ENCODE measurements at places on chromosomes 6 and 20.

- no peak for DNase-seq
Measured at GRCh38 chr20:44632103-44632752, 19.3 kb downstream of the ADA start.

DNA sequence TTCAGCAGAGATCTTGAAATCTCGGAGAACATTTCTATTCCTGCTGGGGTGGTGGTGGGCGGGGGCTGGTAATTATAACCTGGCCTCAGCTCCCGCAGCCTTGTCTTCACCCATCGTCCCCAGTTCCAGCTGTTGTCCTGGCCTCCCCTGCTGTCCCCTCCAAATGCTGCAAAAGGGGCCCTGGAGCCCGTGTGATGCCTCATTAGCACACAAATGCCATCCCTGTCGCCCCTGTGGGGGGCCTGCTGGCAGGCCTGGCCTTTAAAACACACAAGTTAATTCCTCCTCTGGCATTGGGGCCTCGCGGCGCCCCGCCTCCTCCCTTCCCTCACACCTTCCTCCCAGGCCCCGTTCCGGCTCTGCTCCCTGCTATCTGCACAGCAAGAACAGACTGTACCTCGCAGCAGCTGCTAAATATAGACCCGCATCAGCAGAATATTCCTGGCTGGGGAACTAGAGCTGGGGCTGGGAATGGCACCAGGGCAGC is 85.7 kb downstream of the CDH22 start:
- DNase-seq: no peak

DNA sequence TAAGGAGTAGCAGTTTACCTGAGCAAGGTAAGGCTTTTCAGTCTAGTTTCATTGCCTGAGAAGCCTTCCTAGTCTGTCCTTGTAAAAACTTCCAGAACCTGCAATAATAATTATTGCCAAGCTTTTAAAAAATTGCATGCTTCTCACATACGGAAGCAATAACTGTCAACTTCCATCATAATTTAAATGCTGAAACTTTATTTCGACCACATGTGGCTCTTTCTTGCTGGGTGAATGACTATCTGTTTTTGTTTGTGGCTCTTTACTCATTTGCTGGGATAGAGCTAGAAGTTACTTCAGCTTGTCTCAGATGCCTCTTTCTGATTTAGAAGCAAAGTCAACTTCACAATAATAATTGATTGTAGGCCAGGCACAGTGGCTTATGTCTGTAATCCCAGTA is 95.9 kb upstream of the COL21A1 start:
- no peak for DNase-seq

DNA sequence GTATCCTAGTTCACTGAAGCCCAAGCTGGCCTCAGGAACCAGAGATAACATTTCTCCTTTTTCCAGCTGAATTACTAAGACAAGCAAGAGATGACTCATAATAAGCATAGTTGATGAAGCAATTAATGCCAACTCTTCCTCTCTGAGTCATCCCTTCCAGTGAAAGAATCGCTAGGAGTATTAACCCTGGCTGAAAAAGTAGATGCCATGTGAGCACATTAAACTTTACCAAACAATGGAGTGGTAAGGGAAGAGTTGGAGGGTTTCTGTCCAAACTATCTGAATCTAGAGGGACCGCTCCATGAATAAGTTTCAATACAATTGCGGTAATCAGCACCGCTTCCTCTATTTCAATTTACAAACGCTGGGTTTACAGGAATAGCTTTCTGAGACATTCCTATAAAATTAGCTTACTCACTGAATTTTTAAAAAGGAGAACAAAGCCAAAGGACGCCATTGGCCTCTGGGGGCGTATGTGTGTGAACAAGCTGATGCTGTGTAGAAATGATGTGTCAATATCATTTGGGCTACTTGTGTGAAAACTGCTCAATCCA is 48.3 kb downstream of the ATXN1 start:
- DNase-seq: no peak

- no peak for DNase-seq
Measured at GRCh38 chr20:34062570-34063482, 49.2 kb downstream of the EIF2S2 start.

DNA sequence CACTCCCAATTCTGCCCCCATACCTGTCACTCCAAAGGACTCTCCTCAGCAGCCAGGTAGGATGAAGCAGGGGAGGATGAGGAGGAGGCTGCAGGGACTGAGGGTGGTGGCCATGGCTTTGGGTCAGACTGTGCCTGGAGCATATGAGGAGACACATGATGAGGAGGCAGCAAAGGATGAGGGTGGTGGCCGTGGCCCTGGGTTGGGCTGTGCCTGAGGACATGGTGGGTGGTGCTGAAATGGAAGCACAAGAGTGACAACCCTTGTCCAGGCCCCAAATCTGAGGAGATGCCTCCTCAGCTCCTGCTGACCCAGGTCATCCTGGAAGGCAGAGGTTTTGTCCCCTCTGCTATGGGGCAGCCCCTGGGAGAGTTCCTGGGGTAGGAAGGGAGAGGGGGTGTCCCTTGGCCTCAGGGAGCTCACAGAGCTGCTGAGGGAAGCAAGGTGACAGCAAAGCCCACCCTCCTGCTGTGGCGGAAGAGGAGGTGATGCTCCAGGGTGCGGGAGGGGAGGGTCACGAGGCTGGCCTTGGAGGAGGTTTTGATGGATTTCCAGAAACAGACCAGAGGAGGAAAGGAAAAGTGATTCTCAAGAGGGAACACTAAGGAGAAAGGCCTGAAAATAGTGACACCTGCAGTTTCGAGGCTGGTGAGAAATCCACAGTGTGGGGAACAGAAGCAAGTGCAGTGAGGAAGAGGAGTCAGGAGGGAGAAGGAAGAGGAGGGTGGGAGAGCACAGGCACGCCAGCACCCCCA is 4.6 kb downstream of the RAET1G start:
- DNase-seq: no peak

DNA sequence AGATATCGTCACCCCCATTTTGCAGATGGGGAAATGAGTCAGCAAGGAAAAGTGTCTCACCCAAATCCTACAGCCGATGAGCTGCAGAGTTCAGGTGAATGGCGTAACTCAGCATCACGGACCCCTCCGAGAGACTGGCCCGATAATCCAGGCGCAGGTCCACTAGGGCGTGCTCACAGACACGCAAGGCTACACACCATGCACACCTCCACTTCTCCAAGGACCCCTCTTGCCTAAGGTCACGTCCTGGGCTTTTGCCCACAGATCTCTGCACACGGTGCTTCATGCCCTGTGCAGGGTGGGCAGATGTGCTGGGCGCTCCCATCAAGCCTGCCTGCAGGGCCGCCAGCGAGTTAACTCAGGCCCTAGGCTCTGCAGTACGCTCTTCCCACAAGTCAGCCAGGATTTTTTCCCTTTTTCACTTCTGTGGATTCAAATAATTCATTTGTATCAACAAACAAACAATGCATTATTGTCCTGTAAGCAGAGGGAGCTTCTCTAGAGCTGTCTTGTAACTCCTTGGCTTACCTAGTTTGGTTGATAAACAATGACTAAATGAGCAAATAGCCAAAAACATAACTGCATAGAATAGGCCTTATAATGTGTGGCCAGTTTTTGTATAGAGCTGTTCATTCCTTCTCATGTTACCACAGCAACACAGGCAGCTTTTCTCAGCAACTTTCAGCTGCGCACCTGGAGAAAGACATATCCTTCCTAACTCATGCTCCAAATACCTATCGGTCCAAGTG is 139.1 kb downstream of the AGPAT4 start:
- no peak for DNase-seq

GRCh38 chr20:54212226-54212625 is 4.3 kb downstream of the PFDN4 start:
- no peak for DNase-seq
